Cortex of kidney (tissue), 1 donor: ENCODE measurements at places on chromosomes 12 and 14.

DNA sequence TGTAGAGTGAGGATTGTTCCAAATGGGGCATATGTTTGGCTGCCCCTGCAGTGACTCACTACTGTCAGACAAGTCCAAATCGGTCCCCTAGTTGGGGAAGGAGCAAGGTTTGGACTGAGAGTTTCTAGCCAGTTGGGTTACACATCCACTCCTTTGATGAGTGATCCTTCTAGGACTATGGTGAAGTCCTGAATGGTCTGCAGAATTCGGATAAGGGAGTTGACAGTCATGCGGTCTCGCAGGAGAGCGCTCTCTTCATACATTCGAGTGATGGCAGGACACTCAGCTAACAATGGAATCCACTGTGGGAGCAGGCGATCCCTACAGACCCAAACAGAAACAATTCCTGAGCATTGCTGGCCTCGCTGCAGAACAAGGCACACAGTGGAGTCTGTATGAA is 61.5 kb upstream of the SINHCAF start:
- no peak for DNase-seq

- no peak for DNase-seq
Measured at GRCh38 chr12:10097521-10097920, 1.3 kb downstream of the CLEC1A start.

- no peak for DNase-seq
Measured at GRCh38 chr12:2547273-2548044, 247.3 kb upstream of the FKBP4 start.

- no peak for DNase-seq
Measured at GRCh38 chr14:104770851-104771272, 17.9 kb downstream of the SIVA1 start.
